Fibroblast of skin of abdomen (primary cell): ENCODE measurements at places on chromosomes 6 and 20.

DNA sequence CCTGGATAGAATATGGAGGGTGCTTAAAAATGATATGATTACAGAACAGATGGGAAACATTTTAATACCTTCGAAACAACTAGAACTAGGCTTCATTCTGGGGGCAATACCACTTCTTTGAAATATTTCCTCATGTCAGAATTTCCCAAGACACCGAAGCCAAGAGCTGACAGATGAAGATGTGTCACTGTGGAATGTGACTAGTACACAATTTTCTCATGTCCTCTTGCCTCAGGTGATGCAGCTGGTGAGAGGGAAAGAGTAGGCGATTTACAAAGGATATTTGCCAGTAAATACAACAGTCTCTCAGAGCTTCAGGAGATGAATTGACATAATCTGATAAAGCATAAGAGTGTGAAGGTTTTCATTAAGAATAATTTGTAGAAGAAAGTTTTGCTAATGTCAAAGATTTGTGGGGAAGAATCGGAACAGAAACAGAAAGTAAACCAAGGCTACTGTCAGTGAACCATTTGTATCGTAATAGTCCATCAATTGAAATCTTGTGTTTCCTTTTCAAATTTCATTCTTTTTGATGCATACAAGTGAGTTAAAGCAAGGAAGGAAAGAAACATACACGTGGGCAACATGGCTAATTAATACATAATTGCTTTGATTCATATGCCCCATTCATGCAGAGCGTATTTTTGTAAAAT lies 164.7 kb upstream of the CCN2 start:
- no peak for DNase-seq

DNA sequence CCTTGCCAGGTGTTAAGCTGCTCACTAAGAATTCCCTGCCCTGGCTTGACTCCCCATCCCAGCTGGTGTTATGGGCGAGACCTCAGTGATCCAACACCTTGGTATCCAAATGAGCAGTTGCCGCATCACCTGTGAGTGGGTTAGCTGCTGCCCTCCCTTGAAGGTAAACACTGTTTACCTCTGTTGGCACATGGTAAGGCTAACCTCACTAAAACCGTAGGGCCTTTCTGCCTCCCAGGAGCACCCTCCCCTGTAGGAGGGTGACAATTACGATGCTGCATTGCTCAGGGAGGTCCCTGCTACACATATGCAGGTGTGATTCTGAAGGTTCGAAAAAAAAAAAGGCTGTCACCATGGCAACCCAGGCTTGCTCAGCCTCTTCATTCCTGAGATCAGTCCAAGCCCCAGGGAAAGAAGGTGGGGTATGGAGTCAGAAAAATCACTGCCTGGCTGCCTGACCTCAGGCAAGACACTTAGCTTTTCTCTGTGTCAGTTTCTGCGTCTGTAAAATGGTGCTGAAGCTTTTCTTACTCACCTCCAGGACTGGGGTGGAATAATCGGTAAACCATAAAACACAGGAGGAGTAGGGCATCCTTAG lies 19.5 kb downstream of the PNPLA1 start:
- DNase-seq, result no peak

- peak; percentile 99 for DNase-seq
Observed at GRCh38 chr6:16947375-16948015, 154.4 kb upstream of the STMND1 start.

DNA sequence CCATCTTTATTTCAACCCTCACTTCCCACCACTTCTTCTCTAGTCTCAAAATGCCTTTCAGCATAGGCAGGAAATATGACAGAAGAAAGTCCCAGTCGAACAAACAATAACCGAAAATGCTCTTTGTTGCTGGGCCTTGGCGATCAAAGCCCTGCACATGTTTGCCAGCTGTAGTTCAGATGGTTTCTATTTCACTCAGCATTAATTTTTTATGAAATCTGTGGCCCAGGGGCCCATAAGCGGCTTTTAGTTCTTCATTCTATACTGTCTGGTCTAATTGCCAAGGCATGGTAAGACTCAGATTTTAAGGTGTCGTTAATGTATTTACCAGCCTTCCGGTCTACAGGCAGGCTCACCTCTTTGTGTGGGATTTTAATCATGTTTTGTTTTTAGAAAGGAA lies 10.9 kb upstream of the F13A1 start:
- DNase-seq, result peak; percentile 35

GRCh38 chr6:101545191-101545590 lies 151.7 kb downstream of the GRIK2 start:
- peak; percentile 19 for DNase-seq

GRCh38 chr20:35087791-35088190 lies 4.8 kb downstream of the TRPC4AP start:
- no peak for DNase-seq

GRCh38 chr6:79949233-79949632 lies 1.9 kb upstream of the ELOVL4 start:
- peak; percentile 43 for DNase-seq
